T1000 (cell line): ENCODE measurements at places on chromosomes 2 and 18.

DNA sequence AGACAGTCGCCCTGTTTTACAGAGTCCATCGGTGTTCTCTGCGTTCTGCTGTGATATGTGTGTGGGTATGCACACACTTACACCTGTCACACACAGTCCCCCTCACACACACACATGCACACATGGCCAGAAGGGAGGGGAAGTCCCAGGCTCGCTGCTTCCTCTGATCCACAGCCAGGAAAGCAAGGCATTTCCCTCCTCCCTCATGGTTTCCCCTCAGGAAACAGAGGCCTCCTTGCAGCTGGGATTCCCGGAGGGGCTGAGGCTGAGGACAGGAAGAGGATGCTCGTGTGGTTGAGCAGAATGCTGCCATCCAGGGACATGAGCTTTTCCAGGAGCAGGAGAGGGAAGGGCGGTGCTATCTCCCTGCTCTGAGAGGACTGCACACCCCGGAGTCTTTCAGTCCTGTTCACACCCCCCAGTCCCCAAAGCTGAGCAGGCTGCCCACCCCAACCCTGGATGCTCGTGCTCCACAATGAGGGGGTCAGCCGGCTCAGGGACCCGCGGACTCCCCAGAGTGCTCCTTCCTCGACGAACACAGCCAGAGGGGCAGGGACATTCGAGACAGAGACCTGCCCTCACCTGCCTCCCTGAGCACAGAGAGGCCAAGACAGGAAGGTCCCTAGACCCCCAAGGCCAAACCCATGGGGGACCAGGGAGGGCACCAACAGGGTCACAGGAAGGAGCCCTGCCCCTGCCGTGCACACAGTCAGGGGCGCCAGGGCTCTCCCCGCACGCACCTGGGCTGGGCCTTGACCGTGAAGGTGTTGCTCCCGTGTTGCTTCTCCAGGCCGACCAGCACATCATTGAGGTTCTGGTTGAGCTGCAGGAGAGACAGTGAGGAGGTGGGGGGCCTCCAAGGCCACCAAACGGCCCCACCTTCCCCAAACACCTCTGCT is 45.3 kb downstream of the BIN1 start:
- DNase-seq: no peak

DNA sequence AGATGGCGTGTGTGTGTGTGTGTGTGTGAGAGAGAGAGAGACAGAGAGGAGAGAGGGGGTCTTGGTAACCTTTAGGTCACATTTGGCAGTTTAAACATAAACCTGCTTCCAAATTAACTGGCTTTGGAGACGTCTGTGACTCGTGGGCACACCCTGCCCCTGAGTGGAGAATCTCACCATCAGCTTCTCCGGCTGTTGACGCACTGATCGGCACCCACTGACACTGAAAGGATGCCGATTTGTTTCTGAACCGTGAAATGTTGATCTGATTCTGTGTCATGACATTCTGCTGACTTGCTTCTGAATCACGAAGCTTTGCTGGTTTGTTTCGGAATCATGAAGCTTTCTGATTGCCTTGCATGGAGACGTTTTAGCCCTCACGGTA is 114.7 kb downstream of the RTP5 start:
- no peak for DNase-seq

DNA sequence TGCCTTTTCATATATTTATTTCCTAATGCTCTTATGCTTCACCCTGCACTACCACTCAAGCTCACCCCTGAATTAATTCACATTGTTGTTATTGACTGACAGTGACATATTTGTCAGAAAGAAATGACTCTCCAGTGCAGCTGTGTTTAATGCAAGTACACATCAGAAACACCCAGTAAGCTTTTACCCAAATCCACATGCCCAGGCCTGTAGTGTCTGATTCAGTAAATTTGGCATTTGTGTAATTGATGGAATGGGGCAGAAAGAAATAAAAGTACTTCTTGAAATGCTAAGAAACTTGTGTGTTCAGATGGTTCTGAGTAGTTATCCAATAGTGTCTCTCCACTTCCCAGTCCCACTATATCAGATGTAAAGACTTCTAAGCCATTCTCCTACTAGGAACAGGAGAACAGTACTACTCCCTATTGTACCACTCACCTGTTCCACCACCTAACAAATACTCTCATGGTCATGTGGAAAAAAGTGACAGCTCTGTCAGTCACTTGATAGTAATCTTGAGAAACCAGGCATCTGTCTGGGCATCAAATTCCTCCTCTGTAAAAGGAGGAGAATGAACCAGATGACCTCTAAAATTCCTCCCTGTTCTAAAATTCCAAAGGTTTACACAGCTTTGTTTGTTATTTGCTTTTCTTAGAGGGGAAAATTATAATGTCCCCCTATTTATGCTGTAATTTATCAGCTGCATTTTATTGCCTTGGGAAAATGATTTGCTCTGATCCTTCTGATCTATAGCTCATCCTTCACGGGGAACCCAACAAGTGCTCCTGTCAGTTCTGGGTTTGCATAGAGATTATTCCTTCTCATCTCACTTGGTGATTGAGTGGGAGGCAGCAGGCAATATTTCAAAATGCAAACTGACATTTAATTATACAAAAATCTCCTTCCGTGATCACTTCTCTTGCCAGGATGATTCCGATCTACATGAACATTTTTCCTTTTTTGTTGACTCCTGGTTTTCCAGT is 70.9 kb downstream of the ZNF385B start:
- DNase-seq: no peak

- DNase-seq: peak; percentile 21
These were observed 342.5 kb upstream of the NXPH2 start for GRCh38 chr2:139122711-139123158.

GRCh38 chr2:190179754-190180312 is 117.3 kb upstream of the MSTN start:
- DNase-seq: no peak

- DNase-seq: no peak
These were observed 50.9 kb upstream of the BIN1 start for GRCh38 chr2:127157651-127158485.

DNA sequence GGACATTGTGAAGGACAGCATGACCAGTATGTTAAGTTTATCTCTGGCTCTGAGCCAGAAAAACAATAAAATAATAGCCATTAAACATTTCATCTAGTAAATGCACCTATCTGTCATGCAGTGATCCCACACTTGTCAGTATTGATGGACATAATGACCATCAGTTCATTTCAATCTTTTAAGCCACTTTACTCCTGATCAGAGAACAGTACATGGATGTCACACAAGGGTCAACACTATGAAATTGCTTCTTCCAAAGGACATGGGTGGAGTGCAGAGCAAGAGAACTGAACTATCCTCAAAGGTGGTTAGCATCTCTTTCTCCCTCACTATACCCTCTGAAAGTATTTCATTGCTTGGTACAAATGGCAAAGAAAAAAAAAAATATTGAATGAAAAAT is 816.0 kb upstream of the GYPC start:
- no peak for DNase-seq

GRCh38 chr2:240506406-240507059 is 51.3 kb downstream of the ANKMY1 start:
- DNase-seq: no peak

GRCh38 chr2:164839914-164840457 is 1.6 kb downstream of the COBLL1 start:
- DNase-seq: no peak

DNA sequence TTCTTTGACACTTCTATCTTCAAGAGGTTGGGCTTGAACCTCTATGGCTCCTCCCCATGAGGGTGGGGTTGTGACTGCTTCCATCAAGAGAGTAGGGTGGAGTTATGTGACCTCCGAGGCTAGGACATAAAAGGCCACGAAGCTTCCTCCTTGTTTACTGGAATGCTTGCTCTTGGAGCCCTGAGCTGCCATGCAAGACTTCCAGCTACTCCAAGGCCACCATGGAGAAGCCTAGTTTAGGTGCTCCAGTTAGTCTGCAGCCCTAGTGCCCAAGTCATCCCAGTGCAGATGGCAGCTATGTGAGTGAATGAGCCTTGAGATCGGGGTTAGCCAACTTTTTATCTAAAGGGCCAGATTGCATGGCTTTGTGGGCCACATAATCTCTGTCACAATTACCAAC is 2.4 kb upstream of the MERTK start:
- DNase-seq: no peak

GRCh38 chr2:238986491-238987351 is 138.8 kb downstream of the TWIST2 start:
- DNase-seq: no peak

- DNase-seq: no peak
These were observed 12.2 kb upstream of the SOCS6 start for GRCh38 chr18:70276416-70277191.

GRCh38 chr2:110140401-110140800 is 24.8 kb upstream of the MALL start:
- no peak for DNase-seq

DNA sequence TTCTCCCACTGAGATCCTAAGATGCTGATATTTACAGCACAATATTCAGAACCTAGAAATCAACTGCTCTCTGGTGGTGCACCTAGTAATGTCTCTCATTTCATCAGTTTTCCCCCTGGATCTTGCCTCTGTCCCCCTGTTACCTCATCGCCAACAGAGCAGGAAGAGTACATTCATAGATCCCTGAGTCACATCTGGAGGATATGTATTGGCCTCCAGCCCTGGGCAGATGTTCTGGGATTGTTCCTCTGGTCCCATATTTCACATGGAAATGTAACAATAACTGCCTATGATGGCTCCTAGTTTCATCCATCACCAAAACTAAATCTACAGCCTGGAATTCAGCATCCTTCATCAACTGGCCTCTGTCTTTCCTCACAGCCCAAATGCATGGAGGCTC is 278.8 kb upstream of the SLC14A2 start:
- DNase-seq: no peak

DNA sequence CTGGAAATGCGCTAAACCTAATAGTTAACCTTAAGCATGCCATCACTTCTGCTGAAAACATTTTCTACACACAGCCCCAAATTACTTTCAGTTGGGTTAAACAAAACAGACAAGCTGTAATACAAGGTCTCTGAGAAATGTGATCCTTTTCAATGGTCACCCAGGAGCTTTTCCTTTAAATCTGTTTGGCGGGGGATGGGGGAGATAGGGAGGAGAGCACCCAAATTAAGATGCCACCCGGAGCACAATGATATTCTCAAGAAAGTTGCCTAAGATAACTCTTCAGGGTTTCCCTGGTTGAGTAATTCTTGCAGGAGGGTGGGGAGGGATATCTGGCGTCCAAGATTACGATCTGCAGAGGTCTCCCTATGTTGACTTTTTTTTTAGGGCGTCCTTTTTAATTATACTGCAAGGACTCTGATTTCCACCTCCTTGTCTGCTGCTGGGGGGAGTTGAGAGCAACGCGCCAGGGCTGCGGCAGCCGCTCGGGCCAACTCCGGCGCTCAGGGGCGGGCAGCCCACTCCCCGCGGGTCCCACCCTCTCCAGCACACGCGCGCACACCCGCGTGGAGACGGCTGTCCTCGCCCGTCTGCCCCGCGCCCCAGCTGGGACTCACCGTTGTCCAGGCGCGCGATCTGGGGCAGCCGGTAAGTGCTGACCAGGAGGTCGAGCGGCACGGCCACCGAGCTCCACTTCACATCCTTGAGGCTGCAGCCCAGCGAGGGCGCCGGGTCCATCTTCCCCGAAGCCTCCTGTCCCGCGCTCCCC is 807 bp downstream of the GAREM1 start:
- no peak for DNase-seq

GRCh38 chr2:44983836-44984604 is 25.2 kb downstream of the SIX2 start:
- DNase-seq: no peak

DNA sequence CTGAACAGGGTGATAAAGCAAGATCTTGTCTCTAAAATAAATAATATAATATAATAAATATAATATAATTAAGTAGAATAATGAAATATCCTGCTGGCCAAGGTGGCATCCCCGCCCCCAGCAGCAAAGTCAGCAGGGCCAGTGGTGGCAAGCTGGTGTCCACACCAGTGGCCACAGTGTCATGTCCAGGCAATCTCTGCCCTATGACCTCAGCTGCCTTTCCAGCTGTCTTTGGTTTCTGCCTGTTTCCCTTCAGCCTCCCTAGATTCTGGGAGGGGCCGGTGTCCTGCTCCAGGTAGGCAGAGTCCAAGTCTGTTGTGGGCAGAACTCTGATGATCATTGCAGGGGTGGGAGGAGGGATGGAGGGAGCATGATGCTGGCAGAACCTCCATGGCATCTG is 16.2 kb upstream of the STEAP3 start:
- no peak for DNase-seq

- no peak for DNase-seq
These were observed 60.0 kb upstream of the SPTBN1 start for GRCh38 chr2:54396107-54396506.

GRCh38 chr2:4090668-4091630 is 387.6 kb downstream of the DCDC2C start:
- no peak for DNase-seq

- no peak for DNase-seq
These were observed 157.9 kb upstream of the TTC39C start for GRCh38 chr18:23856466-23857163.

DNA sequence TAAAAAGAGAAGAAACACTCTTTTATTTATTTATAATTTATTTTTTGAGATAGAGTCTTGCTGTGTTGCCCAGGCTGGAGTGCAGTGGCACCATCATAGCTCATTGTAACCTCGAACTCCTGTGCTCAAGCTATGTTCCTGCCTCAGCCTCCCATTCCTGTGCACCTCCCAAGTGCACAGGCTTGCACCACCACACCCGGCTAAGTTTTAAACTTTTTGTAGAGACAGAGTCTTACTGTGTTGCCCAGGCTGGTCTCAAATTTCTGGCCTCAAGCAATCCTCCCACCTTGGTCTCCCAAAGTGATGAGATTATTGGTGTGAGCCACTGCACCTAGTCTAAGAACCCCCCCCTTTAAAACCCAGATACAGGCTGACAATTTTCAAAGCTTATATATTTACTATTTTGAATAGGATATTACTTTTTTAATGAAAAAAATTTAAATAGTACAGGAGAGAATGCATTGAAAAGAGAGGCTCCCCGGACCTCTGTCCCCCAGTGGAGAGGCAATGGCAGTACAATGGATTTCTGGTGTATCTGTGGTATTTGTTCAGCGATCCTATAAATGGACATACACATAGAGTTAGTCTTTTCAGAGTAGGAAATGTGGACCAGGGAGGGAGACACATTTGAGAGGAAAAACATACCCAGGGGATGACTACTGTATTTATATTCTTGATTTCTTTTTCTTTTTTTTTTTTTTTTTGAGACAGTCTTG is 48.1 kb upstream of the CNOT11 start:
- no peak for DNase-seq

DNA sequence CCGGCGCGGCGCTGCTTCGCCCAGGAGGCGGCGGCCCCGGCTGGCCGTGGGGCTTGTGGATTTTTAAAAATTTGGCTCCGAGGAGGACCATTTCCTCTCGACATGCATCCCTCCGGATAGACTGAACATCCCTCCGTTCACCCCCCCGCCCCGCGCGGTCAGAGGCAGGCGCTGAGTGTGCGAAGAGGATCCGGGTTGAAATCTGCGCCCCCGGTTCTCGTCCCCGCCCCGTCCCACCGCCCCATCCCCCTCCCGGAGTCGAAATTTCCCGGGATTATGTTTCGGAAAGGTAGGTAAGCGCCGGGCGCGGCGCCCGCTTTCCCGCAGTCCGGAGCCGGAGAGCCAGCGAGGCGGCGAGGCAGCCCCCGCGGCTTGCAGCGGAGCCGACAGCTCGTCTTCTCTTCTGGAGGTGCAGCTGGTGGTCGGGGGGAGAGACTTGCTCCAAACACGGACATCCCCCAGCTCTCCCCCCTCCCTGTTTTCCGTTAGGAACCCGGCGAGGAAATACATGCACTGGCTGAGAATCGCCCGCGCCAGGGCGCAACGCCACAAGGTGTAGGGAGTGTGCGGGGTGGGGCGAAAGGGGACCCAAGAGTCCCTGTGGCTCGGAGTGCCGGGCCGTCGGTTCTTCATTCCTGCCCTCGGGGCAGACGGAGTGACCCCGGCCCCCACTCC is at the start of gene PRKCE:
PRKCE (plus strand) TSS at position 261 of the 675 bp plus-strand sequence.
- DNase-seq: no peak

GRCh38 chr2:195769975-195770374 is 112.9 kb downstream of the SLC39A10 start:
- no peak for DNase-seq
